ENCODE measurements at places on chromosomes 4 and X.

DNA sequence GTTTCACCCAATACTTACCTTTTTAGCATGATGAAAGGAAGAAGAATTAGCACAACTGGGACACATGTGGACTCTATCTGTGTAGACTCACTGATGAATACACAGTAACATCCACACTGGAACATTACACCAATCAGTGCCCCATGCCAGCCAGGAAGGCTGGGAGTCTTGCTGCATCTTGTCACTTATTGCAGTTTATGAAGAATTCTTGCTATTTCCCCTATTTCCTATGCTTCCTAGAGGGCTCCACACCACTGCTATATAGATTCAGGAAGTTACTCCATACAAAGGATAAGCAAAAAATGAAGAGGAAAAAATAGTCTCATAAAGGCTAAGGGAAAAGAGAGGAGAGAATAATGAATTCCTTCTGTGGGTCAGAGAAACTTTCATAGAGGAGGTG, 201.0 kb downstream of the CAMK2D start:
- DNase-seq: peak; percentile 52

DNA sequence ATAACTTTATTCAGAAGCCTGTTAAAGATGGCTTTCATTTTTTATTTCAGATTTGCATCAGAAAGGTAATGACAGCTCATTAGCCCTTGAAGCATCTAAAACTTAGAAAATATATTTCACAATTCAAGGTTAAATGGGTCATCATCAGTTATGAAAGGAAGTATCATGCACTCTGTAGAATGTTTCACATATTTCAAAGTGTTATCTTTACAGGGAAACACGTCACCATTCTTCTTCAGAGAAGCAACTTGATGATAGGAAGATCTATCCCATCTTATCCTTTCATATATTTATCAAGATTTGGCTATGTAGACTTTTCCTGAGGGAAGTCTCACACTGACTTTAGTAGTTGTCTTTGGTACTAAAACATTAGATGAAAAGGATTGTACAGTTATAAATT, 277.8 kb downstream of the TENM3 start:
- no peak for DNase-seq

GRCh38 chrX:43239356-43239755, 416.7 kb upstream of the MAOA start:
- no peak for DNase-seq

DNA sequence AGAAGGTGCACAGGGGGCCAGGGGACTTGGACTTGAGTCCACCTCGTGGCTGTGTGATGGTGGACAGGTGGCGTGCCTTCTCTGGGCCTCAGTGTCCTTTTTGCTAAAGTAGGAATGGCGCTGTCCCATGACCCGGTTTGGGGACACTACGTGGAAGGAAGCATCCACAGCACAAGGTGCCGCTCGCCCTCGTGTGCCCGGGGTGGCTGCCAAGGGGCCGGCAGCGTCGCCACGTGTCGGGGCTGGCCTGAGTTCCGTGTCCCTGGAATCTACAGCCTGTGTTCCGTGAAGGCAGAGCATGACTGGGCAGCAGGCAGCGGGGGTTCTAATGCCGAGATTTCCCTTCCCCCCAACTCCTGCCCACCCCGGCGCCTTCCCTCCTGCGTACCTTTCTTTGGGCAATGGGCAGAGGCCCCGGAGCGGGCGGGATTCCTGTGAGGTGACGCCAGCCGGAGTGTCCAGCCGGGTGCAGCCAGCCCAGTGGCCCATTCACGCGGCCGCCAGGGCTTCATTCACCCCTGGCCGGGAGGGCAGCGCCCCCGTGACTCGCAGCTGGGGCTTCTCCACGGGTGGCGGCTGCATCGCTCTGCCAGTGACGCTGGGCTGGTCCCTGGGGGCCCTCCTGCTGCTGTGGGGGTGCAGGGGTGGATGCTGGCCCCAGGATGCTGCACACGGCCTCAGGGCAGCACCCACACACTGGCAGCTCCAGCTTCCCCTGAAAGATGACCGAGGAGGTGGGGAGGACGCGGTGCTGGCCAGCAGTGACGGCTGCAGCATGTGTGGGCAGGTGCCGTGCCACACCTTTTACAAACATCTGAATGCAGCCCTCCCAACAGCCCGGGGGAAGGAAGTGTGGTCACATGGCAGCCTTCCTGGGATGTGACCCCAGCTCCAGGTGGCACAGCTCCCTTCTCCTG, 21.2 kb downstream of the DOK7 start:
- DNase-seq: peak; percentile 24

GRCh38 chr4:107037199-107037584, 1.1 kb upstream of the DKK2 start:
- peak; percentile 81 for DNase-seq

GRCh38 chr4:122865425-122865824, 38.8 kb downstream of the FGF2 start:
- peak; percentile 63 for DNase-seq

DNA sequence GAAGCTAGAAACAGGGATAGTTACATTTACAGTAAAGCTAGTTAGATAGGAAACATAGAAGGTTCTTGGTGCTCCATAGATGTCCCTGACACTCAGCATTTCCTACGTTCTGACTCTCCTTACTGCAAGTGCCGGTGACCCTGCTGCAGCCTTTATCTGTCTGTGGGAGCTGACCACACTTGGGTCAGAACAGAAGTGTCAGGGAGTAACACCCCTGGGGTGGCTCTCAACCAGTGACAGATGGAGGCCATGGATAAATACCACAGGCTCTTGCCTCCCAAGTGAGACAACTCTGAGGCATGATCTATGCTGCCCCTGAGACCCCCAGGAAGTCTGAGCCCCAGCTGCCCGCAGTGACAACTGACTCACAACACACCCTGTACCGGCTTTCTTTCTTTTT, 69.8 kb downstream of the ANXA3 start:
- DNase-seq: no peak

GRCh38 chr4:54937501-54937900, 187.9 kb downstream of the KDR start:
- DNase-seq: no peak
